ENCODE measurements at places on chromosomes 4 and X.

GRCh38 chr4:48594180-48594579, 104.1 kb downstream of the ZAR1 start:
- no peak for DNase-seq

DNA sequence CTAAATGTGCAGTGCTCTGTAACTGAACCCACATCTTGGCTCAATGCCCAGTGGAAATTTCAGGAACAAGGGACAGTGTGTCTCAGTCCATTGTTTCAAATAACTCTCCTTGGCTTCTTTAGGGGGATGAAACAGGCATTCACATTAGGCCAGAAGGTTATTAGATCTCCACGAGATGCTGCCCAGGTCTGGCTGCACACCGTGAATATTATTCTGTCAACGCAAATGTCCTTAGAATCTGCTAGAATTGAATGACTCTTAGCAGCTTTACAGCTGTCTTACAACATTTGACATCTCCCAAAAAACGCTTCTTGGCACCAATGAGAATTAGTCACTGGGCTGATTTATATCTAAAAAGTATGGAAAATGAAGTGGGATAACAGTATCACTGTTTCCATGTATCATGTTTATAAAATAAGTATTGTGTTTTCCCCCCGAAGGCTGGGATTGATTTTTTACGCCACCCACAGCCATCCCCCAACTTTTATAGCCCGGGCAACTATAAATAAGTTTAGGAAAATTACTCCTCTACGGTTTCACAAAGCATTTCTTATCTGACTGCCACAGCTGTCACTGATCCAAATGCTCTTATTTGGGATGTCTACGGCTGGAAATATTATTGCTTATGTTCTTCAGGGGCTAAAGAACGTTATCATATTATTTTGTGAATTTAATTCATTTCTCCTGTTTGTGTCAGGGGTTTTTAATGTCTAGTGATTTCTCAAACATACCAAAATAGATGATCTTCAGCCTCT, 559.7 kb upstream of the FAT1 start:
- DNase-seq: no peak

DNA sequence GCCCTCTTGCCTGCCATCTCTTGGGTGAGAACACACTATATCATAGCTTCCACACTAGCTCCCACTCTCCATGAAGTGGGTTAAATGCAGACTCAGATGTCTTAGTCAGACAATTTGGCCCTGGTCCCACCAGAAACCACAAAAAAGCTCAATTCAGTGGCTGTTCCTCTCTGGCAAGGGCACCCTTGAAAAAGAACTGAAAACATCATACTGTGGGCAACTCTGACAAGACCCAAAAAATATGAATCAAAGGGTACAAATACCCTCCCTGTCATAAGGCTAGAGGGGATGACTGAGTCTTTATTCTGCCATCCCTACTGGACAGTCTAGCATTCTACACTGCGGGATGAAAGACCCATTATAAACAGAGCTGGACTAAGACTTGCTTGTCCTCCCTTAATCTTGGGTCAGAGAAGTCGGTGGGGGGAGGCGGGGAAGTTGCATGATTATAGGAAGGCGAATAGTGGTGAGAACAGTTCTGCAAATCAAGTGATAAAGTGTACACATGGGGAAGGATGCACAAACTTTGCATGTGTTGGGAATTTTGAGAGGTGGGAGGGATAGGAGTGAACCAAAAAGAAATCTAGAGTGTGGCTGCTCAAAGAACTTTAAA, 172.1 kb downstream of the OPHN1 start:
- DNase-seq: no peak

DNA sequence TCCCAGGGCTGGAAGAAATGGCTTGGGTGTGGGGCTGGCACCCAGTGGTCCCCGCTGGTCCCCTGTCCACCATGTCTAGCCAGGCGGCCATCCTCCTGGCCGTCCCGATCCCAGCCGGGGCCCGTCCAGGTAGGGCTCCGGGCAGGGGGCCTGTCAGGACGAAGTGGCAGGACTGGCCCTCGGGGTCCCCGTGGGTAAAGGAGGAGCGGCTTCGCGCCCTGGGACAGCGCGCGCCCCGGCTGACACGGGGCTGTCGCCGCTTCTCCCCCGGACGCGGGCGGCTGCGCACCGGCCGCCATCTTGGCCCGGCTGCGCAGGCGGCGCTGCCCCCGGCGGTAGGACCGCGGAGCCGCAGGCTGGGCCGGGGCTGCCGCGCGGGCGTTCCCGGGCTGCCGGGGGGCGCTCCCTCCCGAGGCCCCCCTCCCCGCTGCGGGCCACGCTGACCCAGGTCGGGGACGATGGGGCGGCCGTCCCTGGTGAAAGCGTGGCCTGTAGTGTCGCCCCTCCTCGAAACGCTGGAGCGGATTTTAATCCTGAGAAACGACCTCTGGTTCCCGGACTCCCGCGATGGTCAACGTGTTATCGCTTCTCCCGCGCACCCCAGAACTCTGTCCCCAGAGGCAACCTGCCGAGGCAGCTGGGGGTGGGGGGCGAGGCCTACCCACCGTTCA, 60.4 kb upstream of the BCOR start:
- DNase-seq: no peak

DNA sequence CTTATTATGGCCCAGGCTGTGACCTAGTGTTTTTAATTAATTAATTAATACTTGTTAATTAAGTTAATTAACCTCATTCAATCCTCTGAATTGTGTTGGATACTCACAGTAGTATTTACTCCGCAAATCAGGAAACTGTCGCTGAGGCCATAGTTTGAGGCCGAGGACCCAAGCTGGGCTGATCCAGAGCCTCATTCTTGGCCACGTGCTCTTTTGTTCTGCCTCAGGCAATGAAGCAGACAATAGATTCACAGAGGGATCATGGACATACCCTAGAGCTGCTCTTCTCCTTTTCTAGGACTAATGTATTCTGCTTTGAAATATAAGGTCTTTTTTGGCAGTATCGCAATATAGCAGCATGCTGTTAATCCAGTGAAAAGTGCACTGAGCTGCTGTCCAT, 24.0 kb upstream of the SNCA start:
- DNase-seq: no peak

DNA sequence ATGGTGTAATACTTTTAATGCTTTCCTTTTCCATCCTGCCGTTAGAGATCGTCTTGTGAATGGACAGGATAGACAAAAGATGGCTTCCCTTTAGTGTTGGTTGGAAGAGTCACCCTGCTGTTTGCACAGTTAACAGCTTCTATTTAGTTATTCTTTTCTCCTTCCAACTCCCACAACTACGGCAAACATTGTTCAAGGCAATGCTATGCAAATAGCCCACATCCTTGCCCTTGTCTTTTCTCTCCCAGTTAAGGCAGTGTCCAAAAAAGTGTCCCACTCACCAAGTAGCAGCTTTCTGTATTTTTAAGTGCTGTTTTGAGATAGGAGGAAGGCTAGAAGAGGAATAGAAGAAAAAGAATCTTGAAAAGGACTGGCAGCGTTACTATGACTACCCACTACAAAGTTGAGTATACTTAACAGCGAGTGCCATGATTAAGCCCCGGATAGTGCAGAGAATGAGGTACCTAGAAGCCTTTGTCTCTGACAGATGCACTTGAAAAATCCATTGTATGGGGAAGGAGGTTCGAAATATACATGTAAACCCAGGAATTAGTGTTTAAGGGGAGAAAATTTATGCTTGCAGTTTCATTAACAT, 12.1 kb upstream of the RUFY3 start:
- DNase-seq: no peak

DNA sequence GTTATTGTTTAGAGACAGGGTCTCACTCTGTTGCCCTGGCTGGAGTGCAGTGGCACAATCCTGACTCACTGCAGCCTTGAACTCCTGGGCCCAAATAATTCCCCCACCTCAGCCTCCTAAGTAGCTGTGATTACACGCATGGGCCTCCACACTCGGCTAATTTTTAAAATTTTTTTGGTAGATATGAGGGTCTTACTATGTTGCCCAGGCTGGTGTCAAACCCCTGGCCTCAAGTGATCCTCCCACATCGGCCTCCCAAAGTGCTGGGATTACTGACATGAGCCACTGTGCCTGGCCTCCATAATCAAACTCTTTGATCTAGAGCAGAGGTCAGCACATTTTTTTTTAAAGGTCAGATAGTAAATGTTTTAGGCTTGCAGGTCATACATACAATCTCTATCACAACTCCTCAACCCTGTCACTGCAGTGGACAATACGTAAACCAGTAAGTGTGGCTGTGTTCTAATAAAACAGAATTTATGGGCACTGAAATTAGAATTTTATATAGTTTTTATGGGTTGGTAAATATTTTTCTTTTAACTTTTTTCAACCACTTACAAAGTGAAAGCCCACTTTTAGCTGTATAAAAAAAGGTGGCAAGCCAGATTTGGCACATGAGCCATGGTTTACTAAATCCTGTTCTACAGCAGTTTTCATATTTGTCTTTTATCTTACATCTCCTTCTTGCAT, 105.1 kb upstream of the RAPGEF2 start:
- no peak for DNase-seq

DNA sequence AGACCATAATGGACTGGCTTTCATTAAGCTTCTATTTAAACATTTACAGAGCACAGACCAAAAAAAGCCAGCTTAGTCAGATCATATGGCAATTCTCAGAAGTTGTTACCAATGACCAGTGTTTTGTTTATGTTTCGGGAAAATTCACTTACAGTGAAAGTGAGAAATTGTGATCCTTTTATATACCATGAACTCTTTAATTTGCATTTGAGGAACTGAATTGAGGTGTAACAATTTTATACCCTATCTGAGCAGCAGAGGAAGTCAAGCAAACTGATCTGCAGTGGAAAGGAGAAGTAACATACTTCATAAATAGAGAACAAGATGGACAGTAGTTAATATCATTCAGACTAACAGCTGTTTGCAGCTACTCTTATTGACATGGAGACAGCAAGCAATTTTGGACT, 97.1 kb downstream of the TMA16 start:
- DNase-seq: no peak
